ENCODE measurements at places on chromosomes 12 and 14.

- peak; percentile 18 for DNase-seq
Measured at GRCh38 chr14:100100032-100100703, 34.9 kb downstream of the EVL start.

- DNase-seq = no peak
Measured at GRCh38 chr12:104697186-104697585, 240.4 kb downstream of the CHST11 start.

DNA sequence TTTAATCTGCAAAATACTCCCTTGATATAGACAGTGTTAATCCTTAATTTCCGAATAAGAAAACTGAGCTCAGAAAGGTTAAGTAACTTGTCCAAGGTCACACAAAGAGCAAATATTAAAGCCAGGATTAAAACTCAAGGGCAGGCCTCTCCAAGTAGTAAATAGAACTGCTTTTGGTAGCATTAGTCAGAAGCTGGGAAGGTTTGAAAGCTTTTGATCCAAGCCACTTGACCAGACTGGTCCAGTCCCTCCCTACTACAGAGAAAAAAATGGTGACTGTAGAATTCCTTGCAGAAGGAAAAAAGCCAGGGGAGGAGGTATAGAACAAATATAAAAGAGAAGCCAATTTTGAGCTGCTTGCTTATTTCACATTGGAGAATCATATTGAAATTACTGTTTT, 111.5 kb downstream of the NT5DC3 start:
- DNase-seq = no peak

GRCh38 chr14:91649930-91650329, 82.0 kb downstream of the CATSPERB start:
- no peak for DNase-seq

GRCh38 chr12:27868139-27868538, 88.1 kb upstream of the MANSC4 start:
- DNase-seq = no peak

- DNase-seq = no peak
Measured at GRCh38 chr14:29674566-29675285, 252.9 kb downstream of the PRKD1 start.

GRCh38 chr14:39592116-39592789, 160.0 kb upstream of the FBXO33 start:
- no peak for DNase-seq

DNA sequence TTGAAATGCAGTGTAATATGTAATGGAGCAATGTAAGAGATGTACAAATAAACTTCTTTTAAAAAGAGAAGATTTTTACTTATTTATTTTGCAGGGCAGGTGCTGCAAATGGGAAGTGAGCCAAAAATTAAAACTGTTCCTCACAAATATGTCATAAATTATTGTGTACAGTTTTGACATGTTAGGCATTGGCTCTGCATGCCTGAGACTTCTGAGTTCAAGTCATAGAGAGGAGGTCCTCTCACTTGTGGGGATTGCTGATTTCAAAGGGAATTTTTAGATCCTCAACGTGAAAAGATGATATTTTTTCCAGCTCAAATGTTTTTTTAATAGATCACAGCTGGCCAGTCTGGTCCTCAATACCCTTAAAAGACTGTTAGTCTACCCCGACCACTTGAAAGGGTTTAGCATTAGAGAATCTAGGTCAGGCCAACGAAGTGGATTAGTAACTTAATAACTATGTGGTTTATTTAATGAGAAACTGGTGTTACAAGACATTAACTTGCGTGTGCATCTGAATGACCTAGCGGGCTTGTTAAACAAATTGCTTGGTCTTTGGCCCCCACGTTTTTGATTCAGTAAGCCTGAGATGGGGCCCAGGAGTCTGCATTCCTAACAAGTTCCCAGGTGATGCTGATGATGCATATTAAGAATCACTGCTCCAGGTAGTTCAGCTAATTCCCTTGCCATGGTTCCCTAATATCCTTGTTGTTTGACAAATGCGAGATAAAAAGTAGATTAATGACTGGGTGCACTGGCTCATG, 30.9 kb upstream of the WDR89 start:
- DNase-seq = no peak

- DNase-seq = no peak
Measured at GRCh38 chr14:61253064-61253738, 27.9 kb downstream of the TMEM30B start.

GRCh38 chr12:30200864-30201263, 417.1 kb upstream of the TMTC1 start:
- no peak for DNase-seq

GRCh38 chr14:78131201-78131600, 39.0 kb upstream of the NRXN3 start:
- DNase-seq = no peak

DNA sequence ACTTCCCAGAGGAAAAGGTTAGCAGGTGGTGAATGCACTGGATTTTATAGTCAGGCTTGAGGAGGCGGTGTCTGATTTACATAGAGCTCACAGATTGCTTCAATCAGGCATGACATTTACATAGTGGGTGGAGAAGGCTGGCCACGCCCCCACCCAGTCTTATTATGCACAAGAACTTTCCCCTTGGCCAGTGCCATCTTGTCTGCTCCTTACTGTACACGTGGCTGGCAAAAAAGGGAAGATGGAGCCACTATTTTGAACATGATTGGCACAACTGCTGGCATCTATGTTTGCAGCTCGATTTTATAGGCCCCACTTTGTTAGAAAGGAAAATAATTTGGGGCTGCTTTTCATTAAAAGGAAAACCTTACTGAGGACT, 10.9 kb upstream of the LGMN start:
- no peak for DNase-seq

GRCh38 chr14:61690982-61691381, 4.3 kb upstream of the HIF1A start:
- no peak for DNase-seq

Measured in activated T-cell treated with anti-CD3 and anti-CD28 coated beads, Interleukin-2, amount 50 U/mL, for 1 hour (primary cell).